Central memory CD8-positive, alpha-beta T cell (primary cell): ENCODE measurements at places on chromosomes 3 and 15.

GRCh38 chr3:185199206-185199605 lies 46.3 kb upstream of the C3orf70 start:
- no peak for DNase-seq

DNA sequence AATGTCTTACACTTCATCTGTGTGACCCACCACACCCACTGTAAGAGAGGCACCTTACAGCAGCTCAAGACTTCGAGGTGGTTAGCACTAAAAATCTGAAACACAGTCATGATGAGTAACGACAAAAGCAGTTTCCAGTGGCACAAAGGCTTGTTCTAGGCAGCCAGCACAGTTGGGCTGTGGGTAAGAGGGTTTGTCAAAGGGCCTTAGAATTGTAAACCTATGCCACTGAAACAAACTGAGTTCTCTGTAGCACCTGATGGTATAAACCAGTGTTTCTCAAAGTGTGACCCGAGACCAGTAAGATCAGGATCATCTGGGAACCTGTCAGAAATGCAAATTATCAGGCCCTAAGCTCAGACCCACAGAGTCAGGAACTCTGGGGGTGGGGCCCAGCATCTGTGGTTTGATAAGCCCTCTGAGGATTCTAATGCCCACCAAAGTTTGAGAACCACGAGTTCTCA lies 36.5 kb downstream of the DAPK2 start:
- DNase-seq, result peak; percentile 65

DNA sequence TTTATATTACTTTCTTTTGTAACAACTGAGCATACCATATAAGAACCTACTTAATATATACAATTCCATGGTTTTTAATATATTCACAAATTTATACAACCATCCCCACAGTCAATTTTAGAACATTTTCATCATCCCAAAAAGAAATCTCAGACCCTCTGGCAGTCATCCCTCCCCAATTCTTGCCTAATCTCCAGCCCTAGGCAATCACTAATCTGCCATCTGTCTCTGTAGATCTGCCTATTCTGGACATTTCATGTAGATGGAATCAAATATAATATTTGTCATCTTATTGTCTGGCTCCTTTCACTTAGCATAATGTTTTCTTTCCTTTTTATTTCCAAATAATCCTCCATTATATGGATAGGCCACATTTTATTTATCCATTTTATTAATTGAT lies 92.5 kb downstream of the LARS2 start:
- DNase-seq, result no peak

DNA sequence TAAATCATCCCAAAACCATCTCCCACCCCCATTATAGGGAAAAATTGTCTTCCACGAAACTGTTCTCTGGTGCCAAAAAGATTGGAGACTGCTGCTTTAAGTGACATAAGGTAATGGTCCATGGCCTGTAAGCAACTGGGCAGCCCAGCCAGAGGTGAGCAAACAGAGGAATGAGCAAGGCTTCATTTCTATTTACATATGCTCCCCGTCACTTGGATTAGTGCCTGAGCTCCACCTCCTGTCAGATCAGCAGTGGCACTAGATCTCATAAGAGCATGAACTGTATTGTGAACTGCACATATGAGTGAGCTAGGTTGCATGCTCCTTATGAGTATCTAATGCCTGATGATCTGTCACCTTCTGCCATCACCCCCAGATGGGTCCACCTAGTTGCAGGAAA lies 1159.8 kb upstream of the ALCAM start:
- no peak for DNase-seq

GRCh38 chr3:134336587-134336986 lies 37.7 kb downstream of the AMOTL2 start:
- no peak for DNase-seq

- no peak for DNase-seq
Measured at GRCh38 chr3:99625643-99626416, 12.6 kb upstream of the COL8A1 start.

GRCh38 chr15:96687388-96688107 lies 357.0 kb downstream of the NR2F2 start:
- no peak for DNase-seq

DNA sequence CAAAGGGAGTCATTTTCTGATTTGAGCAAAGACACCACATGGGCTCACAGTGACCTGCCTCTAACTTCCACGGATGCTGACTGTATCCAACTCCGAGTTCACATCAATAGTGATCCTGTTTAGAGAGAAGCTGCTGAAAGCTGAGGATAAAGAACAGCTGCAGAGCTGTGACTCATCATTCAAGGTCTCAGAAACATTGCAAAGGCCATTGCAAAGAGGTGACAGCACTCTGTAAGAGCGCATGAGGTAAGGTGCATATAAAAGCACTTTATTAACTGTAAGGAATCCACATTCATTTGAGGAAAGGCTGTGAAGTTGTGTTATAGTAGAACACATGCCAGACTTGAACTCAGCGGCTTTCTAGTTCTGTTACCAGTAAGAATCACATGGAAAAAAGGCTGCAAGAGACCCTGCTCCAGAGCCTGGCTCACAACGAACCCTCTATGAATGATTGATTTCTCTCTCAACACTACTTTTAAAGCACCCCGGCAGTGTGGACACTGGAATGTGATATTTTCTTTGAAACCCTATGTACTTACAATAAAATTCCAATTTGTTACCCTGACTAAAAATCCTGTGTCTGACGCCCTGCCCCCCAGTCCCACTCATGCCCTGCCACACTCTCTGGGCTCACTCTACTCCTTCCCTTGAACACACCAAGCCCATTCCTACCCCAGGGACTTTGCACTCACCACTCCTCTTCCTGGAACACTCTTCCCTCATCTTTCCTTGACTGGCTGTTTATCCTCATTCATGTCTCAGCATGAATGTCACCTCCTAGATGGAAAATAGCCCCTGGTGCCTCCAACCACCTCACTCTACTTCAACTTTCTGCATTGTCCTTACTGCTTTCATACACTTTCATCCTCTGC lies 111.2 kb downstream of the LSM3 start:
- DNase-seq, result no peak

DNA sequence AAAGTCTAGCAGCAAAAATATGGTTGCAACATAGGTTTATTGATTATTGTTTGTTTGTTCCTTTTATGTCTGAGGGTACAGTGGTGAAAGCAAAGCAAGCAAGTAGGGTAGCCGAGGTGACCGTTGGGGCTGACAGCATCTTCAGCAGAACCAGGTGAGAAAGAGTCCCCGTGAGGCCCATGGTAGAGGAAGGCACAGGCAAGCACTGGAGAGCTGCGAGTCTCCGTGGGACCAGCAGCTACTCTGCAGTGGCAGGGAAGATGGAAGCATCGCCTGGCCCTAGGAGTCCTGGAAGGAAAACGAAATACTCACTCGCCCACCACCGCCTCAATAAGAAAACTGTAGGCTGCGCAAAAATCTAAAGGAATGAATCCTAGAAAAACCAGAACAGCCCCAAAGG lies 25.3 kb upstream of the GABRA5 start:
- DNase-seq, result no peak

GRCh38 chr15:48946074-48946839 lies 17.5 kb downstream of the SHC4 start:
- DNase-seq, result no peak

DNA sequence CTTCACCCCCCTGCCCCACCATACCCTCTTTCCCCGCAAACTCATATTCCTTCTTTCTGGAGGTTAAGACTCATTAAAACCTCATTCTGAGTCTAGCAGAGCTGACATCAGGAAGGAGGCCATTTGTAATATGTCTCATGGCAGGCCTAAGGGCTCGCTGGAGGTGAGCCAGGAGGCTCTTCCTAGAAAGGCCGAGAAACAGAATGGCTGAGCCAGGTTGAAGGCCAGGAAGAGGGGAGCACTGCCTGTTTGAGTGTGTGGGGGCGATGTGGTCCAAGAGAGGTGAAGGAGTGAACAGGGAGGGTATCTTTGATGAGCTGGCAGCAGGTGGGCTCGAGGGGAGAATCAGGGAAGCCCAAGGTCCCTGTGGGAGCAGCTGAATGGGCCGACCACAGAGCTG lies 317.3 kb downstream of the TLE3 start:
- DNase-seq, result no peak

GRCh38 chr15:74541494-74542165 lies 610 bp downstream of the ARID3B start:
- DNase-seq, result peak; percentile 30

- no peak for DNase-seq
Measured at GRCh38 chr3:62805580-62806277, 69.5 kb downstream of the CADPS start.

GRCh38 chr3:42678447-42678846 lies 6.9 kb upstream of the KLHL40 start:
- DNase-seq, result no peak

DNA sequence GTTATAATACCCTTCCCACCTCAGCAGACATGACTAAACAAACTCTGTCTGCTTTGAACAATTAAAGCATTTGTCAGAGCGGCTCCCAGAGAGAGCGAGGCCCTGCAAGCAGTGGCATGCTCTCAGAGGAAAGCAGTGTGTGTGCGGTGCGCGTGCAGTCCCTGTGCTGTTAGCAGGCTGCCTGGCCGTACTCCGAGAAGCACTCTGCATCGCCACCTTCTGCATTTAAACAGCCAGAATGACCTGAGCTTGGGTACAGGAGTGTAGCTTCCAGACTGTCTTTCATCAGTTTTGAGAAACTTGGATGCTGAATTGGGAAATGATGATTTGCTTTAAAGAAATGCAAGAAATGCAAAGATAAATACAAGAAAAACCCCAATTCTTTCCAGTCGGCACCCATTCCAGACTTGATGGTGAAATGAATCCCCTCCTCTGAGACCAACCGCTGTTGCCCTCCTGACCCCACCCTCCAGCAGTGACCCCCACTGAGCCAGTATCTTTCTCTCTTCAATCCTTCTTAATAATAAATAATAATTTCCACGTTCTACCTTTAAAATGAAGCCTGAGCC lies 113.5 kb downstream of the VGLL4 start:
- no peak for DNase-seq
